ENCODE measurements at places on chromosomes 2 and 18.

- no peak for DNase-seq
Observed at GRCh38 chr2:51084750-51085149, 52.8 kb upstream of the NRXN1 start.

GRCh38 chr2:118322406-118322805, 234.1 kb downstream of the INSIG2 start:
- DNase-seq = no peak

DNA sequence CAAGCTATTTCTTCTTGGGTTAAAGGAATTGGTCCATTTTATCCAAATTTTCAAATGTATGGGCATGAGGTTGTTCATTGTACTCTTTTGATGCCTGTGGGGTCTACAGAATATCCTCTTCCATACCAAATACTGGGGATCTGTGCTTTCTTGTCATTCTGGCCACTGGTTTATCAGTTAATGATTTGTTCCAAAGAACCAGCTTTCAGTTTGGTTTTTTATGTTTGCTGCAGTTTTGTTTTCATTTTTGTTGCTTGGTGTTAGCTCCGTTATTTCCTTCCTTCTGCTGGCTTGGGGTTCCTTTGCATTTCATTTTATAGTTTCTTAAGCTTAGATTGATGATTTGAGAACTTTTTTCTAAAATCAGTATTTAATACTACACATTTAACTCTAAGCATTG, 45.5 kb downstream of the SLC66A2 start:
- no peak for DNase-seq

- DNase-seq = no peak
Observed at GRCh38 chr2:133841900-133842299, 273.6 kb upstream of the NCKAP5 start.

- no peak for DNase-seq
Observed at GRCh38 chr2:129575880-129576279, 403.6 kb upstream of the RAB6C start.

DNA sequence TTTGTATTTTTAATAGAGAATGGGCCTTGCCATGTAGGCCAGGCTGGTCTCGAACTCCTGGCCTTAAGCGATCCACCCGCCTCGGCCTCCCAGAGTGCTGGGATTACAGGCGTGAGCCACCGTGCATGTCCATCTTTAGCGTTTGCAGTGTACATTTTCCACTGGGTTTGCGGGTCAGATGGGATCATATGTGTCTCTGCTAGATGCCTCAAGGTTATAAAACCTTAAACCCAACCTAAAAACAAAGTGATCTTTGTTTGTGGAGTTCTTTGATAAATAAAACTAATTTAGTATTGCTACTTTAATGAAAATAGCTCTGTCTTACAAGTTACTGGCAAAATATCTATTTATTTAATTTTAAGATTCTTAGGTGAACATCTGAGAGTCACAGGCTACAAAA, 13.1 kb upstream of the ALPG start:
- no peak for DNase-seq

DNA sequence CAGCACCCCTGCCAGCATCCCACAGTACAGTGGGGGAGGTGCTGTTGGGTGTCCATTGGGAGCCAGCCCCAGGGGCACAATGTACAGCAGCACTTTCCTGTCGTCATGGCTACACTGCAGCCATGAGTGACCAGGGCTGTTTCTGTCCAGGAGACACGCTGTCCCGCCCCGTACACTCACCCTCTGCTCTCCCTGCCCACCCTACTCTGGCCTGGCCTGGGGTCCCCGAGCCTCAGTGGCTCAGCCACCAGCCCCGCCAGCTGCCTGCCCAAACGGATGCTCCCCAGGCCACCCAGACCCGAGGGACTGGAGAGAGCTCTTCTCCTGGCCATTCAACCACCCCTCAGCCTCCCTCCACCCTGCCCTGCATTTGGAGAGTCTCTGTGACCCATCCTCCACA, 9.3 kb downstream of the TEKT4 start:
- DNase-seq = no peak

GRCh38 chr2:179726461-179727180, 134.8 kb downstream of the ZNF385B start:
- DNase-seq = no peak

GRCh38 chr2:30963184-30963583, 155.9 kb upstream of the CAPN13 start:
- no peak for DNase-seq

DNA sequence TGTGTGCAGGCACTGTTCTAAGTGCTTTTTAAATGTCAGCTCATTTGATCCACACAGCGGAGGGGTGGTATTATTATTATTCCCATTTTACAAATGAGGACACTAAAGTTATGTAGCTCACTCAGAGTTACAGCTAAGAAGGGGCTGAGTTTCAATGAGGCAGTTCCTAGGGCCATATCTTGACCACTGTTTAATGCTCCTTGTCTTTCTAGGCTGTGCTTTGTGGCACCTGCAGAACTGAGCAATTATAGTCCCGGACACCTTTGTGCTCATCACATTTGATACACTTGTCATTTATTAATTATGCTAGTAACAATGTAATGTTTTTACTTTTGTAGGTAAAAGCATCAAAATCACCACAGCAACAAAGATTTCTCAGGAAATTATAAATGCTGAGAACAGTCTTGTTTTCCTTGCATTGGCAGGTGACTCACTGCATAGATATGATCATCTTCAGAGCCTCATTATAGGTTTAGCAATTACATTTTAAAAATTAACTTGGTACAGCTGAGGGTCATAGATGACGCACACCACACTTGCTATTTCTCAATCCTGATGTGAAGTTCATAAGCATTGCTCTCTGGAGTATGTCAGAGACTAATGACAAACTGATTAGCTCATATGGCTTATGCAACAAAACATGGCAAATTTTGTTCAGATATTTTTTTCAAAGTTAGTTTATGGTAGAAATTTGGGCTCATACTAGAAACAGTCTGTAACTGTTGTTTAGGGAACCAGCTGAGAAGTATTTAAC, 366.8 kb downstream of the TGIF1 start:
- DNase-seq = no peak

GRCh38 chr18:73688851-73689711, 458.6 kb downstream of the FBXO15 start:
- DNase-seq = peak; percentile 69

GRCh38 chr2:119190321-119191111, 32.0 kb upstream of the C1QL2 start:
- no peak for DNase-seq

DNA sequence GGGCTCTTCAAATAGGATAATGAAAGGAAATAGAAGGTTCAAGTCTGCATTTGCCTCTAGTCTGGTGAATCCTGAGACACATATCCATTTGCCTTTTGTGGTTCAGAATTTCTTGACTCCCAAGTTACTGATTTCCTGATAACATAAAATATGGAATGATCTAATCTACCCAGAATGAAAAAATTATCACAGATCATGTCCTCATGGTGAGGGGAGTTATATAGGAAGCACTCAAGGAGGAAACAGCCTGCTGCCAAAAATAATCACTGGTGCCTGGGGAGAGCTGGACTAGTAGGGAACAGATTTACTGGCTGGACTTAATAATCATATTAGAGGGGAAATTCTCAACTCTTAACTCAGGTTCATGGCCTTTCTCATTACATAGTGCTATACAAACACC, 95.5 kb upstream of the STK17B start:
- peak; percentile 83 for DNase-seq

DNA sequence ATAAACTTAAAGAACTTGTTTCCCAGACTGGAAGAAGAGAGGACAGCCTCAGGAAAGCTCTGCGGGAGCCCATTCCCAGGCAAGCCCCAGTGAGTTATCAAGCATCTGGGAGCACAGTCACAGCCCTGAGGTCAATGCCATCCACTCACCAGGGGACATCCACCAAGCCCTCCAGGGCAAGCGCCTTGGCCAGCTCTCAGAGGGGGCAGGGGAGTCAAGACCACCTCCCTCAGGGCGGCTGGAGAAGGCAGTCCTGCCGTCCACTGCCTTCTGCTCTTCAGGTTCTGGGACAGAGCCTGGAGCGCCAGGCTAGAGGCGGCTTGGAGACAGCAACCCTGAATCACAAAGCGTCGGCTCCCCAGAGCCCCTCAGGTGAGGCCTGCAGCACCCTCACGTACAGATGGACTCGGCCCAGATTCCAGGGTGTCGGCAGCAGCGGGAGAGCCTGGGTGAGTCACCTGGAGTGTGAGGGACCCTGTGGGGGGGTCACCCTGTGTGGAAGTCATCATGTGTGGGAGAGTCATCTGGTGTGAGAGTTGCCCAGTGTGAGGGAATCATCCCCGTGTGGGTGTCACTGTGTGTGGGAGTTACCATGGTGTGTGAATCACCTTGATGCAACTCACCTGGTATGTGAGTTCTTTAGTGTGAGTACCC, 100.9 kb upstream of the TEX51 start:
- no peak for DNase-seq

DNA sequence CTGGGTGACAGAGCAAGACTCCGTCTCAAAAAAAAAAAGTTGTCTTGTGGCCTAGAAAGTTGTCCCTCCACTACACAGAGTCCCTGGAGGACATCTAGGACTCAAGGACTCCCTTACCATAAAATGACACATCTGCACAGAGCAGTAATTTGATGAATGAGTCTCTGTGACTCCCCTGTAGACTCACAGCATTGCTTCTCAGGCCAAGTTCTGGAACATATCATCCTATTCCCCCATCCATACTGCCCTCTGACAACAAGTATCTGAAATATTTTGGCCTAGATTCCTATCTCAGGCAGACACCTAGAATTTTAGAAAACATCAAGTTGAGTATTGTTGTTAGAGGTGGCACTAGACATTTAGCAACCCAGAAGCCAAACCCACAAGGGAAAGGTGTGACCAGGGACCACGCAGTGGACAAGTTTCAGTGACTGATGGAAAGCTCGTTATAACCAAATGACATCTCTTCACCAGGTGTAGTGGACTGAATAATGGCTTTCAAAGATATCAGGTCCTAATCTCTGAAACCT, 97.9 kb upstream of the ATP8B1 start:
- no peak for DNase-seq

- DNase-seq = no peak
Observed at GRCh38 chr18:23929362-23929930, 85.1 kb upstream of the TTC39C start.

GRCh38 chr2:71173096-71173495, 42.7 kb downstream of the MPHOSPH10 start:
- no peak for DNase-seq

- no peak for DNase-seq
Observed at GRCh38 chr2:105407946-105408743, 9.3 kb upstream of the FHL2 start.

GRCh38 chr2:46804794-46805193, 110.8 kb downstream of the MCFD2 start:
- no peak for DNase-seq

GRCh38 chr2:54204476-54204875, 51.6 kb downstream of the TSPYL6 start:
- DNase-seq = no peak

DNA sequence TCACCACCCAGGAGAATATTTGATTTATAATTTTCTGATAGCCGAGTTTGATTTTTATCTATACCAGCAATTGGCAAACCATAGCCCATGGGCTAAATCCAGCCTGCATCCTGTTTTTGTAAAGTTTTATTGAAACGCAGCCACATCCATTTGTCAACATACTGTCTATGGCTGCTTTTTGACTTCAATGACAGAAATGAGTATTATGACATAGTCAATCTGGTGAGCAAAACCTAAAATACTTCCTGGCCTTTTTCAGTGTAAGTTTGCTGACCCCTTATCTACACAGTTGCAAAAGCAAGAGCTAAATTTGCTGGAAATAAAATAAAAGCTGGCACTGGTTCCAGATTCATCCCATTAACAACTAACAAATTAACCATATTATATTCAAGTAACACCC, 79.8 kb upstream of the SLC25A52 start:
- DNase-seq = no peak

GRCh38 chr2:143668234-143668633, 539.0 kb downstream of the ARHGAP15 start:
- no peak for DNase-seq

GRCh38 chr2:29920130-29920577, 1.2 kb downstream of the ALK start:
- DNase-seq = peak; percentile 50

- DNase-seq = no peak
Observed at GRCh38 chr2:183010112-183010511, 28.1 kb downstream of the NCKAP1 start.

GRCh38 chr2:23563673-23564614, 179.0 kb downstream of the KLHL29 start:
- no peak for DNase-seq

GRCh38 chr18:49322765-49323490, 137.5 kb downstream of the DYM start:
- DNase-seq = no peak

DNA sequence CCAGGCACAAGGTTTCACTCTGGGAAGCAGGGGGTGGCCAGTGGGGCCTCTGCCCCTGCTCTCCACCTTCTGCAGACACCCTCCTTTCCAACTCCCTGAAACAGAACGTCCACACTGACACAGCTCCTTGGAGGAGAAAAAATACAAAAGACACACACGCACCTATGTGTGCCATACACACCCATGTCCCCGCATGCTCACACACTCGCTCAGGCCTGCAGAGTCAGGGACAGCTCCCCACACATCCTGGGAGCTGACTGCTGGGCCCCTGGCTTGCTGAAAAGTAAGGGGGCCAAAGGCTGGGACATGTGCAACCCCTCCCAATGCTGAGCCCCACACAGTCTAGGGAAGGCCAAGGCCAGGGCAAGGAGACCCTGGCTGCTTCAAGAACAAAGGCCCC, 200.5 kb downstream of the TNS1 start:
- DNase-seq = no peak

DNA sequence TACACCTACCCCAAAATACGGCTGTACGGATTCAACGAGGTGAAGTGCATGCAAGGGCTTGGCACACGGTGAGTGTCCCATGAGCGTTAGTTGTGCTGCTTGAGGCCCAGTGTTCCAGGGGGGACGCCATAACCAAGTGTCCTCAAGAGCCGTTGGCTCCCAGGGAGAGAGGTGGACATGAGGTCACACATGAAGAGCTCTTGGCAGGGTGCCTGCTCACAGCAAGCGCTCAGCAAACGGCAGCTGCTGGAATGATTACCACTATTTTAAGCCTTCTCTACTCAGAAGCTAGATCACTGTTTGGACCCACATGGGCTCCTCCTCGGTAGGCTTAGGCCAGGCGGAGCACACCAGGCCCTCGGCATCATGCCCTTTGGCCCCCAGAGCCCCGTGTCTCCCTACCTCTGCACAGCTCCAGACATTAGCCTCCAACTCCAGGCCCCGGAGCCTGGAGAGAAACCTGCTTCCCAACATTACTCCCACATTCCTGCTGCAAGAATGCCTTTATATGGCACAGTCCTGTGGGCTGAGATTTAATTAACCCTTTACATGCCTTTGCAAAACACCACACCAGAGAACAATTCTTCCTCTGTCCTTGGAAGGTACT, 68.4 kb upstream of the PPP1CB start:
- peak; percentile 67 for DNase-seq

DNA sequence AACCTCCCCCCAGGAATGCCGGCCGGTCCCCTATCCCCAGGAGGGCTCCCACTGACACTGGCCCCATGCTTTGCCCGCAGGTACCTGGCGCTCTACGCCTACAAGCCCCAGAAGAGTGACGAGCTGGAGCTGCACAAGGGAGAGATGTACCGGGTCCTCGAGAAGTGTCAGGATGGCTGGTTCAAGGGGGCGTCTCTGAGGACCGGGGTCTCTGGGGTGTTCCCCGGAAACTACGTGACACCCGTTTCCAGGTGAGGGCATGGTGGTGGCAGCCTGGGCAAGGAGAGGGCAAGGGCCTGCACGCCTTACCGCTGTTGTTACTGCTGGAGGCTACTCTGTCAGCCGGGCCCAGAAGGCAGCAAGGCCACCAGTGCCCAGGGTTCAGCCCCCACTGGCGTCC, 181.3 kb downstream of the SEPTIN10 start:
- no peak for DNase-seq

All from lung microvascular endothelial cell (primary cell).